ENCODE measurements at places on chromosomes 13 and 19.
A peak's percentile ranks its signal among the peaks of the same experiment; 100 is the strongest.

GRCh38 chr19:2320049-2320448, 8.3 kb downstream of the LSM7 start:
- DNase-seq = no peak

GRCh38 chr13:97435794-97436193, 1.8 kb downstream of the RAP2A start:
- no peak for DNase-seq

GRCh38 chr19:2227415-2228156, 8.5 kb downstream of the PLEKHJ1 start:
- DNase-seq = no peak

DNA sequence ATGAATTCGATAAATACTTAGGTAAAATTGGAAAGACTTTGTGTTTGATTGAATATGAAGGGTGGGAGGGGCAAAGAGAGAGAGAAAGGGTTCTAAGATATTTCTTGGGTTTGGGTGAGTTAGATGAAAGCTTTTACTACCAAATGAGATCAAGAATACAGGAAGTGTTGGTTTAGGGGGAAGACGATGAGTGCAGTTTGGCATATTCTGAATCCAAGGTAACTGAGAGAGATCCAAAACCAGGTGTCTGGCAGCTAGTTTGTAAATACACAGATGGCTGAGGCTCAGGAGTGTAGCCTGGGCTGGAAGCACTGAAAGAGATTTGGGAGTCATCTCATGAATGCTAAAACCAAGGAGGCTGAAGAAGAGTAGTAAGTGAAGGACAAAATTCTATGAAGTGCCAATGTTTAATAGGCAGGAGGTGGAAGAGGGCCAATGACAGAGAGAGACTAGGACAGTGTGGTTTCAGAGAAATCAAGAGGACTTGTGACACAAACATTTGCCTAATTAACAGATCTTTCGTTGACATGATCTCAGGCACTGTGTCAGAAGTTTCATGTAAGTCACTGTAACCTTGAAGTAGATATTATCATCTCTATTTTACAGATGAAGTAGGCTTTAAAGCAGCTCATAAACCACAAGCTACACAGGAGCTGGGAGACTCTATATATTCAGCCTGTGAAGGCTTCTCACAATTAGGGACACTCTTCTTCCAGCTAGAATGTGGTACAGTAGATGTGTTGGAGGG, 70.2 kb upstream of the ZDHHC20 start:
- DNase-seq = no peak

DNA sequence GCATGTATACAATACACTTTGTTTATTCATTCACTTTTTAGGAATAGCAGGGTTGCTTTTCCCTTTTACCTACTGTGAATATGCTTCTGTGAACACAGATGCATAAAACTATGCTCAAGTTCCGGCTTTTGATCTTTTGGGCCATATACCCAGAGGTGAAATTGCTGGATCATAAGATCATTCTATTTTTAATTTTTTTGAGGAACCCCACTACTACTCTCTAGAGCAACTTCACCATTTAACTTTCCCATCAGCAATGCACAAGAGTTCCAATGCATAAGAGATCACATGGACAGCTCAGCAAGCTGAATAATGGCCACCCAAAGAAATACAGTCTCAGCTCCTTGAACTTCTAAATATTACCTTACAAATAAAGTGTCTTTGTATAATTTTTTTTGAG, 17.0 kb upstream of the SIGLEC10 start:
- no peak for DNase-seq

DNA sequence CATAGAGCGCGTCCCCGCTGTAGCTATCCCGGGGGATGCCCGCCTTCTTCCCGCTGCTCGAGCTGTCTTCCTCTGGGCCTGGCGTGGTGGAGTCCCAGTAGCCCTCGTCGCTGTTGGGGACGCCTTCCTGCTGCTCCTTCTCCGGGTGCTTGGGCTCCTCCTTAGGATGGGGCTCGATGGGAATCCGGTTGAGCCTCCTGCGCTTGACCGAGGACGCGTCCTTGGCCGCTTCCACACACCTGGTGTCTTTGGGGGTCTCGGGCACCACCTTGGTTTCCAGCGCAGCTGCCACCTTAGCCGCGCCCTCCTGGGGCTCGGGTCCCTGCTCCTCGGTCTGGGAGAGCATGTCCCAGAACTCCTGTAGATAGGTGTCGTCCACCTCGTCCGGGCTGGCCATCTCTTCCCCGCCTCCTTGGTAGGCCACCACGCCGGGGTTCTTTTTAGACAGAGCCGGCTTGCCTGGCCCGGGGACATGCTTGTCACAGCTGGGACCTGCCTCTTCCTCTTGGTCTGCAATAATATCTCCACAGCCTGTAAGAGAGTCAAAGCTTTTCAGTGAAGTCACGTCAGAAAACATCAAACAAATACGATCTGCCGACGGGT, 2.0 kb downstream of the AMER2 start:
- no peak for DNase-seq

- no peak for DNase-seq
These were observed 756.1 kb downstream of the UQCRFS1 start for GRCh38 chr19:28456708-28457320.

DNA sequence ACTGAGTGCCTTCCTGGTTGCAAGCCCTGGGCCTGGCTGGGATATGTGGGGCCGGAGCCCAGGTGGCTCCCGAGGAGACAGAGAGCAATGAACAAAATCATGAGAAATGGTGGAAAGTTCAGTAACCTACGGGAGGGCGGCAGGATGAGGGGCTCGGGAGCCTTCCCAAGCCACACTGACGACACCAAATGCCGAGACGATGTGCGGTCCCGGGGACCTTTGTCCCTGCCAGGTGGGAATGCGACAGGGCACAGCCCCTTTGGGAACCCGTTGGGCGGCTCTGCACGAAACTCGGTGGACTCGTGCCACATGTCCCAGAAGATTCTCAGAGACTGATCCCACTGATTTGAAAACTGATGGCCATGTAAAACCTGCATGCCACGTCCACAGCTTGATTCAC, 11.7 kb upstream of the ZNF14 start:
- DNase-seq = no peak

DNA sequence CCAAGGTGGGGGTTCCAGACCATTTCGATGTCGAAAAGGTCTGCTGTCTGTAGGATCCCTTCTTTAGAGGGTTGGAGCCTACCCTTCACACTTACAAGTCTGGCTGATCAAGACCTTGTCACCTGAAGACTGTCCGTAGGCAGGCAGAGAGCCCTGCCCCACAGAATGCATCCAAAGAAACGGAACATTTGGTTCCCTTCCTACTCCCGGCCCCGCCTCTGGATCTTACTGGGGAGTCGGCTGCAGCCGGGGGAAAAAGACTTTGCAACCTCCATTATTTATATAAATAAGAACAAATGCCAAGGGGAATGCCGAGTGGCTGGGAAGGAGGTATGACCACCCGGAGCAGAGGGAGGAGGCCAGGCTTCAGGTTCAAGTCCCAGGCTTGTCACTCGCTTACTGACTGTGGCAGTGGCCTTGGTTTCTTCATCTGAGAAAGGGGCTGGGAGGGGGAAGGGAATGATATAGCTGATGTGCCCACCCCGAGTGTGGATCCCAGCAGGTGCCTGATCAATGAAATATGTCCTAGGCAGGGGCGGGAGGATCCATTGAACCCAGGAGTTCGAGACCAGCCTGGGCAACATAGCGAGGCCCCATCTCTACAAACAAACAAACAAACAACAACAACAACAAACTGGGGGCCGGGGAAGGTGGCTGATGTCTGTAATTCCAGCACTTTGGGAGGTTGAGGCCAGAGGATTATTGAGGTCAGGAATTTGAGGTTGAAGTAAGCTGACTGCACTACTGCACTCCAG, 48.7 kb downstream of the RFX2 start:
- DNase-seq = no peak

DNA sequence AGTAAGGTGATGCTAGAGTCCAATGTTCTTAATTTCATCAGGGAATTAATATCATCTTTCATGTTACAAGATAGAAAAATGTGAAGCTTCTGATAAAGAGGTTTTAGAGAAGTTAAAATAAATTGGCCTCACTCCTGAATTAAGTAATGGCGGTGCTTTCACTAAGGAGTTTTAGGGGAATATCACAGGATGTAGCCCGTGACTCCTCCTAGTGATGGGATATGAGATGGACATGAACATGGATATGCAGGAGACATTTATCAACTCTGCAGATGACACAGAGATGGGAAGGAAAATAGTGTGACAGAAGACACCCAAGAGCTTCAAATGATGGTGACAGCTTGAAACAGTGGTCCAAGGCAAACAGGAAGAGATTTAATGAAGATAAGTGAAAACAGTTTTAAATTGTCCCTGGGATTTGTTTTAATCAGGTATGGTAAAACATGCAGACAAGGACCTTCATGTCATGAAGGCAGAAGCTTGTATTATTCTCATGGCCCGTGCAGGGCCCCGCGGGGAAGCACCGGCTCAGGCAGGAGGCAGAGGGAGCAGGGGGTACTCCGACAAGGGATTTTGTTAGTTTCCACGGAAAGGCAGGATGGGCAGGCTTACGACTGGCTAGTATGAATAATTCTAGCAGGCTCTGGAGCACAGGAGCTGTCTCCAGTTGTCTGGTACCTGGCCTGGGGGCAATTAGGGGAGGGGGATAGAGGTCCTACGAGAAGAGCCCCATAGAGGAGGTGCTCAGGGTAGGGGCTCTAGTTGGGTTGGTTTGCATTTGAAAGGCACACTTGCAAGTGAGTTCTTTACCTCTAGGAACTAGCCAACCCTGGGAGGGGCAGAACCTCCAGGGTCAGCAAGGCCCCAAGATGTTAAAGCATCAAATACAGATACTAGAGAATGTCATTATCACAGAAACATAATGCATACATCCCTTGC, 38.7 kb upstream of the FARP1 start:
- no peak for DNase-seq

GRCh38 chr13:41658057-41658661, 200.8 kb downstream of the RGCC start:
- DNase-seq = no peak

GRCh38 chr19:1041835-1042685, 2.2 kb downstream of the ABCA7 start:
- DNase-seq = peak; percentile 67

DNA sequence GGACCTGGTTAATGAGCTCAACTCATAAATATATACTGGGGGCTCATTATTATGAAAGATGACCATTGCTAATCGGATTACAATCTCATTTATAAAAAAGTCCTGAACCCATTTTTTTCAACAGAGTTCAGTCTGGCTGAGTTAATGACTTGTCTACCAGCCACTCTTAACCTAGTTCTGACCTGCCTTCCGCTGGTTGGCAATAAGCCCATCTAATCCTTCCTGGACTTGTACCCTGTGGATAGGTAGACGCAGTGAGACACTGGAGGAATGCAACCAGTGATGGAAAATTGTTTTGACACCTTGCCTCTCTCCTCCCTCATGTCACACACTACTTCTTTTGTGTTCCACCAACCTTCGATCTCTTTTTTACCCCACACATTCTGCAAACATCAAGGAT, 279.9 kb downstream of the FOXO1 start:
- DNase-seq = no peak

DNA sequence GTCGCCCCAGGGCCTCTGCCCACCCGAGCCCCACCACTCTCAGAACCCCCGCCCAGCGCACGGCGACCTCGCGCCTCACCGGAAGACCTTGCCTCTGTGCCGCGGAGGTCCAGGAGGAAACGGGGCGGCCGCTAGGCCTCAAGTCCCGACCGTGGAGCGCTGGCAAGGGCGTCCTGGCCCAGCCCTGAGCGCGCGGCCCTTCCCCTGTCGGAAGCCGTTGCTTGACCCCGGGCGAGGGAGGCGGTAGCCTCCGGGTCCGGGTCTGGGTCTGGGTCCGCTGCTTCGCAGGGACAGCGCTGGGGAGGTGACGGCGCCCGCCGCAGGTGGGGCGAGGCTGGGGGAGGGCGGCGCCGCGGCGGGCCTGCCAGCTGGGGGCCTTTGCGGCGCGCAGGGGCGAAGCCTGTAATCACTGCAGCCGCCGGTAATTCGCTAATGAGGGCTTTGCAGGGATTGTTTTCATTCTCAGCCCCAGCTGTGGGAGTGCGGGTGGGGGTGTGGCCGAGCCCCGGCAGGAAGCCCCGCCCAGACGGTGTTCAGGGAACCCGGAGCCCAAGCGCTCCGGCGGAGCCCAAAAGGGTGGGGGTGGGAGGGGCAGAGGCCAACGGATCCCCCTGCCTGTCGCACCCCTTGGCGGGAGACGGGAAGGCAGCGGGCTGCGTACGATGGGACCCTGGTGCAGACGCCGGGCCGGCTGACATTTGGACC, 8.6 kb downstream of the C19orf25 start:
- DNase-seq = peak; percentile 57

GRCh38 chr19:11279505-11280236, 16.3 kb upstream of the TSPAN16 start:
- DNase-seq = no peak

DNA sequence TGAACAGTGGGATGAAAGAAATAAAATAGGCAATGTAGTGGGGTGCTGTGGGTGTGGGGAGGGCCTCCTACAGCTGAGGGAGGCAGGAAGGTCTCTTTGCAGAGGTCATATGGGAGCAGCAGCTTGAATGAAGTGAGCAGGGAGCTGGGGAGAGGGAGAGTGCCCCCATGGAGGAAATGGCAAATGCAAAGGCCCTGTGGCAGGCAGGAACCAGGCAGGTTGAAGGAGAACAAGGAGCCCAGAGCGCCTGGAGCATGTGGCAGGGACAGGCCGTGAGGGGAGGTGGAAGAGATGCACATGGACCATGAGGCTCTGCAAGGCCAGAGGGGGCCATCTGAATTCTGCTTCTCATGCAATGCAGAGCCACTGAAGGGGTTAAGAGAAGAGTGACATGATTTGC, 191.8 kb downstream of the URI1 start:
- DNase-seq = no peak

DNA sequence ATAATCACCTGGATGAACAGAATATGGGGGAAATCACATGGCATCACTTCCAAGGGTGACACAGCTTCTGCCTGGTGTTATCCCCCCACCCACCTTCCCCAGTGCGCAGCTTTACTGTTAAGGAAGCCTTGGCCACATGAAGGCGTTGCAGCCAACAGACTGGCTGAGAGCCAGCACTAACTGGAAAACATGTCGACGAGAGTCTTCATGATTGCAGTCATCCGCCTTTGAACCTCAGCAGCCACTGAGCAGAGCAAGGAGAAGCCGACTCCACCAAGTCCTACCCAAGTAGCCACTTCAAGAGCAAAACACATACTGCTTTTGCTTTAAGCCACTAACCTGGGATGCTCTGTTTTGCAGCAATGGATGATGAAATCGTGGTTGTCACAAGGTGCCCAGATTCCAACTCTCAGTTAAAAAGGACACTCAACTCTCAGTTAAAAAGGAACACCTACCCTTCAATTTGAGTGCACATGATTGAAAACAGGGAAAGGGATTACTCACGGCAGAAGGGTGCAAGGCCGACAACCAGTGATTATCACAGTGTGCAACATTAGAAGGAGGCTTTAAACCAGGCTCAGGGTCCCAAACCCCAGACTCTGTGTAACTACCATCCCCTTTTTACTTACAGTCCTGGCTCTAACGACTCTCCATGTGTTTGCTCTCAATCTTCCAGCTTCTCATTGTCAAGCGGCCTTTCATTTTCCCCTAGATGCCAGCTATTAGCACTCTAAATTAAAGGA, 149.1 kb downstream of the KLF12 start:
- DNase-seq = peak; percentile 51
